ENCODE measurements at places on chromosomes 7 and 10. TPM values are rescaled to one million over a fixed set of nuclear protein-coding genes. Genes with fewer than 3 reads are reported as not detected.

GRCh38 chr10:124802313-124802675 is 675 bp downstream of the ABRAXAS2 start:
- no peak for DNase-seq
- H3K27ac ChIP-seq = peak overlapping the region; percentile 82
- no peaks in the 10 kb centered on the region for H3K27me3 ChIP-seq

Gene GPR22
- 0.98 TPM for total RNA-seq

Gene BEND7
- total RNA-seq = 16.2 TPM

Gene PNLIPRP1
- not detected for total RNA-seq

DNA sequence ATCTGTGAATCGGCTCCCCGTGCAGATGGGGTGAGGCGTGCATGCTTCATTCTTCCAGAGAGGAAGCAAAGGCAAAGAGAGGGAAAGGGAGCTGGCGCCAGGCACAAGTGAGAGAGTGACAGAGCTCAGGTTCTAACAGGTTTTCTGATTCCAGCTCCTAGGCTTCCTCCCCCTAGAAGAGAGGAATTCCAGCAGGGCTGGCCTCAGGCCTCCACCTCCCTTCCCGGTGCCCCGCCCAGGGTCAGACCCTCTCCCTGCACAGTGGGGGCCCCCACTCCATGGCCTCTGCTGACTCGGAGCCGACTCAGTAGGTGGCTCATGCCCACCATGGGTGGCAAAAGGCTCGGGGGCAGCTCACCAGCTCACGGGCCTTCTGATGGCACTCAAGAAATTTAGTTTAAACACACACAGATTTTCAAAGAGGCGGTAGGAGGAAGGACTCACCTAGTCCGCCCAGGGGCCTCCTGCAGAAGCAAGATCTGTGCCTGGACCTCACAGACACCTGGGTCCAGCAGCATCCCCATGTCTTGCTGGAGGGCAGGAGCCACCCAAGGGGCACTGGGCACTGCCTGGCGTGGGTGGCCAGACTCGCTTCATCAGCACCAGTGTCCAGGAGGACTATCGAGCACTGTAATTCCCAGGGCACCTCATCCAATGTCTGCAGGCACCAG is 183.5 kb downstream of the MAD1L1 start:
- peaks cover 6% of the 10 kb centered on the region for H3K4me1 ChIP-seq
- no peak overlapping the region for H3K27ac ChIP-seq
- H3K27me3 ChIP-seq = no peaks in the 10 kb centered on the region
- no peaks in the 10 kb centered on the region for H3K36me3 ChIP-seq
- H3K4me3 ChIP-seq = no peak overlapping the region

GRCh38 chr7:108419961-108420908 is 36.0 kb downstream of the NRCAM start:
- H3K4me3 ChIP-seq = no peak overlapping the region
- H3K36me3 ChIP-seq = no peaks in the 10 kb centered on the region
- no peaks in the 10 kb centered on the region for H3K4me1 ChIP-seq
- no peak overlapping the region for H3K27ac ChIP-seq

Gene OR2A42
- total RNA-seq = not detected

- no peak overlapping the region for H3K4me3 ChIP-seq
- DNase-seq = no peak
- no peaks in the 10 kb centered on the region for H3K27me3 ChIP-seq
- peaks cover 8% of the 10 kb centered on the region for H3K4me1 ChIP-seq
Observed at GRCh38 chr7:42126475-42127231, 110.4 kb downstream of the GLI3 start.
